ENCODE measurements at places on chromosomes 7 and 10.

DNA sequence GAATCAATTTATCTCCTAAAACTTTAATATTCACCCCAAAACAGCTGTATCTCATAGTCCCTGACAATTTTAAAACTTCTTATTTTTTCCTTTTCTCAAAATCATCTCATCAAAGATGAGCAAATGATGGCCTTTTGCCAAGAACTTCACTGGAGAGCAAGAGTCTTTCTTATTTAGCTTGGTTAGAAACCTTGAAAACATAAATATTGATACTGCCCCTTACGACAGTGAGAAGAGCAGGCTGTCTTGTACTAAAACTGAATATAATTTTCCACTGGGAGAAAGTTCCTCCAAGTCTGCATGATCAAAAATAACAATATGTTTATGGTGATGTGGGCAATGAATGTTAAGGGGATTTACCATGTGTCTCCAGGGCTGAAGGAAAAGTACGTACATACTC, 109.0 kb downstream of the COL28A1 start:
- DNase-seq, result no peak

DNA sequence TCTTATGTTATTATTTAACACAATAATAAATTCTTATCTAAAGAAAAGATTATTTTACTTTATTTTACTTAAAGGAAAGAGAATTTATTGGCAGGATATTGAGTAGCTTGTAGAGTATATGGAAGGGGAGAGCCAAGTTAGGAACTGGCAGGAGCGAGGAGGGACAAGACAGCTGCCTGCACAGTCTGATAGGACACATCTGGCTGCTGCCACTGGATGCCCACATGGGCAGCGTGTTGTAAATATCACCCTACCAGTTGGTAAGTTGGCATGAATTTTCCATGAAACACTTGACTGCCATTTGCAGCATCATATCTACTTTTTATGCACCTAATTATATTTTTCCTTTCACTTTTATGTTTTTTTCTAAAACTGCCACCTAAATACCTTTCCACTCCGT, 19.6 kb downstream of the SRI start:
- DNase-seq, result no peak

DNA sequence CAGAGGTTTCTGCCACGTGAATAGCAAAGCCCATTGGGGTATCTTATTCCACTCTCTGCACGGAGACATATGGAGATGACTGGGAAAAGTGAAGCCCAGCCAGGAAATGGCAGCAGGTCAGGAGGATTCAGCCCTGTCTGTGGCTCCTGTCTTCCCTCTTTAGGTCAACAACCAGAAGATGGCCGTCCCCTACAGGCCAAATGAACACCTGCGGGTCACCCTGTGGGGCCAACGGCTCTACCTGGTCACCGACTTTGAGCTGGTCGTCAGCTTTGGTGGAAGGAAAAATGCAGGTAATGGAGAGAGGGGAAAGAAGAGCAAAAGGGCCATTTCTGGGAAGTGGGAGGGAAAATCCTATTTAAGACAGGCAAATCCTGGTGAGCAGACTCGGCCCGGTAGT, 38.3 kb downstream of the EPHB4 start:
- no peak for DNase-seq

DNA sequence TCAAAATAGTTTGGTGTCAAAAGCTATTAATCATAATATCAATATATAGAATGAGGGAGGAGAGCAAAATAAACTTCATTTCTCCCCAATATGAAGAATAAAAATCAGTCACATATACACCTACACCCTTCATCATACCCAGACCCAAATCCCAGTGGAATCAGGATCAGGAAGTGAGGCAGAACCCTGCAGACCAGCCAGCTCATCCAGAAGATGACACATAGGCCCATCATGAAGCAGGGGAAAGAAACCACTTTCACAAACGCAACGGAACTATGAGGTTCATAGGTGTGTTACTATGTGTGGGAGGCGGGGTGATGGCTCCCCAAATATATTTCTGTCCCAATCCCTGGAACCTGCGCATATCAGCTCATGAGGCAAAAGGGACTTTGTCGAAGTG, 89.0 kb downstream of the RSU1 start:
- DNase-seq, result no peak

GRCh38 chr10:29114141-29114540, 174.7 kb upstream of the LYZL1 start:
- no peak for DNase-seq

DNA sequence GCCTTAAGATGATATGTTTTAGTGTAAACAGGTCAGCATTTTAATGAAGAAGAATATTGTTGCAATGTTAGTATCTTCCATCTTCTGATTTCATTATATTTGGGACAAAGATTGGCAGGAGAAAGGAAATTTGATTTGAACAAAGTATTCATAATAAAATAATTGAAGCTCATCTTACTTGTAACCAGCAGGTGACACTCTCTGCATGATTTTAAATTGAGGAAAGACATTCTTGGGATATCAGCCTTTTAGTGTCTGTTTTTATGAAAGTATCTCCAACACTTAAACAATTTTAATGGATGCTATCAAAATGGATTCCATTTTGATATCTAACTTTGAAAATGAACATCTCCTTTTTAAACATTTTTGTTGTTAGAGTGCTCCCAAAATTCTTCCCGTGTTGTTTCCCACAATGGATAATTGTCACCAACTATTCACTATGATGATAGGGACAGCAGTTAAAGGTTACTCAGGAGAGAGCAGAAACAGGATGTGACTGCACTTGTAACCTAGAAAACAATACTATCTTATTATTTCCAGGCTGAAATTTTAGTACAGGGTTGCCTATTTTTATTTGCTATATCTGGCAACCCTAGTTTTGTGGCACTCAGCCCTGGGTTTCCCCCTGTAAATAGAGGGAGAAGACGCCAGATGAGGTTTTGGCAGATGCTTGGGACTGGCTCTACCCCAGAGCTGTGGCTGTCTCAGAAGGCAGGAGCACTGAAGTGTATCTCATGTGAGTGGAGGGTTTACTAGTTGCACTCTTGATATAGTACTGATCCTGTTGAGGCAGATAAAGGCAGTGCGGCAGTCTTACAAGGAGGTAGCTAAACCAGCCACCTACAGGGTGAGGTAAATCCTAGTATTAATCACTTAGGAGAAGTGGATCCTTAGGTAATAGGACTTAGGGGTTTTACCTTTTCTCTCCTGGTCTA, 31.0 kb upstream of the ABCB4 start:
- DNase-seq, result no peak

GRCh38 chr7:100485471-100485876, 1.7 kb downstream of the NYAP1 start:
- DNase-seq, result no peak

GRCh38 chr10:120042705-120043104, 150.2 kb downstream of the SEC23IP start:
- no peak for DNase-seq

Data from NCI-H774 (cell line).